ENCODE measurements at places on chromosomes 5 and 9.

- DNase-seq, result no peak
Observed at GRCh38 chr5:123701511-123702200, 189.7 kb downstream of the CSNK1G3 start.

GRCh38 chr9:93451849-93452709, 594 bp downstream of the FAM120A start:
- DNase-seq, result peak; percentile 26

DNA sequence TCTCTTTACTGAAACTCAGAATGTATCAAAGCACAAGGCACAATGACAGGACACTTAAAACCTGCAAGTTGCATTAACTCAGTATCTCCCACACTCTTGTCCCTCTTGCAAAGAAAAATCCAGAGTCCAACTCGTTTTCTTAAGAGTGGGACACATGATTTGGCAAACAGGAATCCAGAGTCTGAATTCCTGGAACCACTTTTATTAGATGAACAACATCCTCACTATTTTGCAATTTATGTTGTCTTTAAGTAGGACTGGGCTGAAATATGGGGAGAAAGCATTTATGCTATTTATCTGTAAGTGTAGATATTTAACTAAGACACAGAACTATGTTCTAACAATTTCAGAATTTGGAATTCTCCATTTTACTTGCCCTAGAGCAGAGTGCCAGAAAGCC, 69.1 kb downstream of the ABCA1 start:
- no peak for DNase-seq

GRCh38 chr5:33785571-33785970, 106.2 kb downstream of the ADAMTS12 start:
- DNase-seq, result no peak

DNA sequence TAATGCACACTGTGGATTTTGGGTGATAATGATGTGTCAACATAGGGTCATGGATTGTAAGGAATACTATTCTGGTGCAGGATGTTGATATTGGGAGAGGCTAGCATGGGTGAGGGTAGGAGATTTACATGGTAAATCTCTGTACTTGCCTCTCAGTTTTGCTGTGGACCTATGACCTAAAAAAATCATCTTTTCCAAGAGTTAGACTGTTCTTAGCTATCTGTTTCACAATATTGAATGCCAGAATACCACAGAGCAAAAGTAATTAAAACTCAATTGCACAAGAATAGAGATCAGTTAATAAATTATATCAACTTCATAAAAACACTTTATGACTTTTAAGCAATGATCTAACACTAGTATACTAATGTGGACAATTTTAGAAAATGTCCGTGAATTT, 651.6 kb downstream of the HTR1A start:
- DNase-seq, result no peak

DNA sequence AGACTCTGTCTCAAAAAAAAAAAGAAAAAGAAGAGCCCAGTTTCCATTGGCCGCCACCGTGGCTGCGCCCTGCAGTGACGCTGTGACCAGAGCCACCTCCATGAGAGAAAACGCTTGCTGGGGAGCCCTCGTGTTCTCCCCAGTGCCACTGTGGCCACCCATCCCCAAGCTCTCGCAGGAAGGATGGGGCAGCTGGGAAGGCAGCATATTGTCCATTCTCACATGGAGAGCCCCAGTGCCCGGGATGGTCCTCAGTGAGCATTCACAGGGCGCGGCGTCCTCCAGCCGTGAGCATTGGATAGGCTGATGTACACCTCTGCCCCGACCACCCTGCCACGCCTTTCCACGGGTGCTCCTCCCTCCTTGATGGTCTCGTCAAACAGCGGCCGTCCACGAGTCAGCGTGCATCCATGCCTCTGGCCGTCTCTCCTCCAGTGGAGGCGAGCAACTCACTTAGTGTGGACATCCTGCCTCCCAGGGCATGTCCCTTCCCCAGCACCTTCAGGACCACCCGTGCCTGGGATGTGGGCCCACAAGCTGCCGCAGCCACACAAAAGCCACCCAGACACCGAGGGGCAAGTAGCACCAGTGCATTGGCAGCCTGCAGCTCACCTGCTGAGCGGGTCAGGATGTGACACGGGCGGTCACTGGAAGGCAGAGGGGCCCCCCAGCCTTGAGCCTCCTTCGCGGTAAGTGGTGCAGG, 23.4 kb upstream of the SLC6A19 start:
- no peak for DNase-seq

GRCh38 chr5:171405615-171406014, 13.8 kb upstream of the FGF18 start:
- no peak for DNase-seq

DNA sequence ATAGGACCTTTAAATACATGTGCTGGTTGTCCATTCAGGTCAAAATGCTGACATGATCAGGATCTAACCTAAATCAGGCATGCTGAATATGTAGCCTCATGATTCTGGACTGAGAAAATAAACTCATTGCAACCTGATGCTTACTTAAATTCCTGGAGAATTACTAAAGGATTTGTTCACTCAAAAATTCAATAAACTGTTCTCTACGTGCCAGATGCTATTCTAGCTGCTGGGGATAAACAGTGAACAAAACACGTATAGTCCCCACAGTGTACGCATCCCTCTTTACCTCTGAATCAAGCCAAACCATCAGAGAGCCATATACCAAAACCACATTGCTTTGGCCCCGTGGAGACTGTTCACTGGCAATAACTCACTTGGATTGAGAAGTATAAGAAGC, 6.1 kb downstream of the SCAI start:
- no peak for DNase-seq

GRCh38 chr5:89827359-89827758, 582.2 kb downstream of the CETN3 start:
- DNase-seq, result no peak

DNA sequence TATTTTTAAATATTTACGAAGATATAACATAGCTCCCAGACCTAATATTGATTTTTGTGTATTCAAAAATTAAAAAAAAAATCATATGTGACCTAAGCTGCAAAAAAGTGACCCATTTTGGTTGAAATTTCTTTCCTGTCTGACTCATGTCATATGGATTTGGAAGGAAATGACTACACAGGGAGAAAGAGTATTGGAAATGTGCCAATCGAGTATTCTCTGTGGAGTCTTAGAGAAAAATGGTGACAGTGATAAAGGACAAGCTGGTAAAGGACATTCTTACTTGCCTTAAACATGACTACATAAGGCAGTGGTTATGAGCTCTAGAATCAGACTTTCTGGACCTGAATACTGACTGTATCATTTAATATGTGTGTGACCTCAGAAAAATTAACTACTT, 262.9 kb upstream of the PTPRD start:
- no peak for DNase-seq

DNA sequence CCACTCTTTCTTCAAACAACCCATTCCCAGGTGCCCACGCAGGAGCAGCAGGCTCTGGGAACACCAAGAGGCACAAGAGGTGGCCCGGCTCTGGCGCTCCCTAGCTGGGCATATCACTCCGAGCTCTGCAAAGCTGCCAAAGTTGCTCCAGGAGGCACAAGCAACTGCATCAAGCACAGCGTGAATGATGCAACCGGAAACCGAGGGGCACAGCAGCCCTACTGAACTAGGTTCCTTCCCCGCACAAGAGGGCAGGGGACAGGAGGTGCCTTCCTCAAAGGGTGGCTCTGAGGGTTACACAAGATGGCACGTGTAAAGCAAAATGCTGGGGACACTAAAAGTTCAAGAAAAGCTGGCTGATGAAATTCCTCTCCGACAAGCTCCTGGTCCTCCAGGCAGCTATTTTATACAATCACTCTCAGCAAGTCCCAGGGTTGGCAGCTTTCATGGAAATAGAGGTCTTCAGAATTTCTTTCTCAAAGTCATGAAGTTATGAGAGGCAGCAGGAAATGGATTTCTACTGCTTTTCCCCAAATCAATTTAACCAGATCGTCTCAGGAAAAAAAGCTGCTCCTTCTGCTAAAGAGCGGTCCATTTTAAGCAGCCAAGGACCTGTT, 22.9 kb downstream of the PSMB7 start:
- DNase-seq, result no peak

- DNase-seq, result no peak
Observed at GRCh38 chr9:133248726-133249295, 26.2 kb downstream of the ABO start.

- no peak for DNase-seq
Observed at GRCh38 chr5:2744485-2744884, 7.0 kb downstream of the IRX2 start.

DNA sequence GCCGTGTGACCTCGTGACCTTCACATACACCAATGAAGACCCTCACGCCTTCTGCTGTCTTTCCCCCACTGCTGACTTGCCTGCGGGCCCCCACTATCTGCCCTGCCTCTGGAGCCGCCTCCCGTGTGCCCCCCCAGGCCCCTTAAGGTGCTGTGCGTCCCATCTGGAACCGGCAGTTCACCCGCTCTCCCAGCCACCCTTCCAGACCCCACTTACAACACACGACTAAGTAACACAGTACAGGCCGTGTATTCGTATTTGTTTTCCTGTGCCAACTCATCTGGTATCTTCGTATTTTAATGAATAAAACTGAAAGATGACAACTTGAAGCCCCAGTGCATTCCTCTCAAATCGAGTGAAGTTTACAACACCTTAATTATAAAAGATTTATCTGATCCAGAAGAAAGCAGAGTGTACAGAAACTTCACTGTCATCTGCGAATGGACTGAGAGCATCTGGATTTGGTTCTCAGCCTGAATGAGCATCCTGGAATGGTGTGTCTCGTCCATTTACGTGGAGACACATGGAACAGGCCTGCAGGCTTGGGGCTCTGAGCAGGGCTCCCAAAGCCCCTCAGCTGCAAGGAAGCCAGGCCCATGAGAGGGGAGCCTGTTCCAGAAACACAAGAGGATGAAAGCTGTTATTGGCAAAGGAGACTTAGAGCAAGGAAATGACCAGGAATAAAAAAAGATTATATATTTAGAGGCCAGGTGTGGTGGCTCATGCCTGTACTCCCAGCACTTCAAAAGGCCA, 21.9 kb upstream of the TERT start:
- DNase-seq, result no peak

GRCh38 chr9:110748251-110748893, 79.8 kb downstream of the MUSK start:
- no peak for DNase-seq

DNA sequence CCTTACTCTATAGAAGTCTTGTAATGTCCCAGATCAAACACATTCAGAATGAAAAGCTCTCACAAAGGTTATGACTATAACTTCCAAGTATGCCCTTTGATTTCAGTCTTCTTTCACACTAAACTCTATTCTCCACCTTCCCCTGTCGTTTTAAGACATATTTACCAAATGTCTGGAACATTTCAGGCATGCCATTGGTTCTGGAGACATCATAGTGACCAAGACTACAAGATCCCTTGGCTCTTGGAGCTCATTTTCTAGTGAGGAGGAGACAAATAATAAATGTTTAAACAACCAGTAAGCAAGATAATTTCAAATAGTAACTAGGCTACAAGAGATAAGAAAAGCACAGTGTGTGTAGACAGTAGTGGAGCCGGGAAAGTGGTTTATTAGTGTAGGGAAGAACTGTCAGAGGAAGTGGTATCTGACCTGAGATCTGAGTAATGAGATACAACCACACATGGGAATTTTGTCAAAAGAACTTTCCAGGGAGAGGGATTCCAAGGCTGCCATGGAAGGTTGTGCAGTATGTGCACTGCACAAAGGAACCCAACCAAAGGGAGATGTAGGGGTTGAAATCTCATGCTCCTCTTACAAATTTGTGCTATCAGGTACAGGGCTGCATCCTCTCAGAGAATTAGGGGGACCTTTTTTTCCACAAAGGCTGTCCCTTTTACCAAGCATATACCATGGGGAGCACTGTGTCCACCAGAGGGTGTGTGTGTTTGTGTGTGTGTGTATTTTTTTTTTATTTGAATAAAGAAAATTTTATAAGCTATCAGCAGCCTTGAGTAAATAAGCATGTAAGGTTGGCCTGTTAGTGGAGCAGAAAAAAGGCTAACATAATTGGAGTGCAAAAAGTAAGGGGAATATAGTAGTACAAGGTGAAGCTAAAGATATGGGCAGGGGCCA, 1279.1 kb upstream of the WWC1 start:
- DNase-seq, result no peak

- DNase-seq, result no peak
Observed at GRCh38 chr9:36113999-36114398, 22.5 kb upstream of the GLIPR2 start.

- no peak for DNase-seq
Observed at GRCh38 chr5:128641861-128642260, 103.8 kb upstream of the FBN2 start.

DNA sequence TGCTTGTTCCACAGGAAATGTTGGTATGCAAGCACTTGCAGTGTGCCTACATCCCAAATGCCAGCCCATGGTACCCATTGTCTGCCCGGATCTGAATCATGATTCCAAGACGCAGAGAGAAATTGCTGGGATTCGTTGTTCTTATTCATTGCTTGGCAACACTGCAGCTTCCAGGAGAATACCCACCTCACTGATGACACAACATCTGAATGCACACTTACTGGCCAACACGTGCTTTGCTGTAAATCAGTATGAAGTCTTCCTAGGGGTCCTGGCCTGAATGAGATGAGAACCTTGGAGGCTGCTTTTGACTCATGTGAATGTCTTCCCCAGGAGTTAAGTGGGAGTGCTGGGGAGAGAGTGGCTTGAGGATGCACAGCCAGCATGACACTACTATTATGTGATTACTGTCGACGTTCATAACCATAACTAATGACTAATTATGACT, 11.6 kb downstream of the SRD5A1 start:
- DNase-seq, result no peak

DNA sequence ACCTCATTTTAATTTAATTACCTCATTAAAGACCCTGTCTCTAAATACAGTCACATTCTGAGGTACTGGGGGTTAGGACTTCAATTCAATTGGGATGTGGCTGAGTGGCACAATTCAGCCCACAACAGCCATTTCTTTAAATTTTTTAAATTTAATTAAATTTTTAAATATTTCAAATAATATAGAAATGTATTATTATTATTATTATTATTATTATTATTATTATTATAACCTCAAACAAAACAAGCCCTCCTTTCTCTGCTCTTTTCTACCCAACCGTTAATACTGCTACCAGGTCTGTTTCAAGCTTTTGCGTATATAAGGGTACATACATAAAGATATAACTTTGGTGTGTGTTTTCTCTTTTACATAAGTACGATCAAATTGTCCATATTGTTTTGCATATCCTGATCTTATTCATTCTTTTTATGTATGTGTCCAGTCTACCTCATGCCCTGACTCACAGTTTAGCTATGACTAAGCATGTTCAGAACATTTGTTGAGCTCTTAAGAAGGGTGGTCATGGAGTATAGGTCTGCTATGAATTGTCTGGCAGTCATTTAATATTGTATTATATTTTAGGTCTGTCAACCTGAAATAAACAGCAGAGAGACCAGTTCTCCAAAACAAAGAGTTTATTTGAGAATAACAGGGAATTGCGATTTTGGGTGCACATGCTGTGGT, 16.1 kb upstream of the RAB14 start:
- DNase-seq, result no peak

DNA sequence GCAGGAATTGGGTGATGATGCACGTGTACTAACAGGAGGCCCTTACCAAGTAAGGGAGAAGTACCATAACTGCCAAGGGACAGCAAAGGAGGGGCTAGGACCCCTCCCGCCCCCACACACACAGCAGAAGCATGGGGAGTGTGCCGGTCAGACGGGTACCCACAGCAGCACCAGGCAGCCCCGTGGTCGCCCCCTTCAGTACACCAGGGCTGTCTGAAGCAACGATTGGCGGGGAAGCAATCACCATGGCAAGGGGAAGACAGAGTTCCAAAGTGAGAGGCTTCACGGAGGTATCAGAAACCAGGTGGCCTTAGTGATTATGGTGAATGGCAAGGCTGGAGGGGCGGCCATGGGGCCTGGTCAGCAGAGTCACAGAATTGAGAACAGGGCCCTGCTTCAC, 72.2 kb downstream of the CAMSAP1 start:
- no peak for DNase-seq
